ENCODE measurements at places on chromosomes 7 and 10.

DNA sequence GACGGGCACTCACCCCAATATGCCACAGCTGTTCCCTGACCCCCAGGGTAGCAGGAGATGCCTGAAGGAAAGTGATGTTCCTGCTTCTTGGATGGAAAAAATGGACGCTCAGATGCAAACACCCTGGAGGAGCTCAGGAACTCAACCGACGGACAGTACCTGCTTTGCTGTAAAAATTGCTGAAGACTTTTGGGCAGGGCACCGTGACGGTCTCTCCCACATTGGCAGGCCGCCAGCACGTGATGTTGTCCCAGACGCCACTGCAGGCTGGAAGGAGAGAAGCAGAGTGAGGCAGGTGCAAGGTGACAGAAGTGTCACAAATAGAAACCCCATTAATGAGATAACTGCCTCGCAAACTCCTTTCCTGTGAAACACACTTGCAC lies 35.0 kb downstream of the VIPR2 start:
- no peaks in the 10 kb centered on the region for H3K27me3 ChIP-seq
- no peak overlapping the region for H3K27ac ChIP-seq
- DNase-seq = no peak
- H3K36me3 ChIP-seq = no peaks in the 10 kb centered on the region
- H3K4me1 ChIP-seq = no peaks in the 10 kb centered on the region

GRCh38 chr7:44914992-44915607 lies 29.8 kb upstream of the PURB start:
- DNase-seq = no peak
- no peaks in the 10 kb centered on the region for H3K36me3 ChIP-seq
- no peak overlapping the region for H3K27ac ChIP-seq

GRCh38 chr10:55183993-55184392 lies 383.0 kb upstream of the PCDH15 start:
- DNase-seq = no peak
- no peaks in the 10 kb centered on the region for H3K27me3 ChIP-seq
- no peaks in the 10 kb centered on the region for H3K4me1 ChIP-seq
- H3K27ac ChIP-seq = no peak overlapping the region
- no peaks in the 10 kb centered on the region for H3K36me3 ChIP-seq
- H3K4me3 ChIP-seq = no peak overlapping the region

- H3K27ac ChIP-seq = no peak overlapping the region
- no peaks in the 10 kb centered on the region for H3K27me3 ChIP-seq
- no peaks in the 10 kb centered on the region for H3K36me3 ChIP-seq
- no peak for DNase-seq
Observed at GRCh38 chr10:75042292-75042974, 69.0 kb upstream of the SAMD8 start.

DNA sequence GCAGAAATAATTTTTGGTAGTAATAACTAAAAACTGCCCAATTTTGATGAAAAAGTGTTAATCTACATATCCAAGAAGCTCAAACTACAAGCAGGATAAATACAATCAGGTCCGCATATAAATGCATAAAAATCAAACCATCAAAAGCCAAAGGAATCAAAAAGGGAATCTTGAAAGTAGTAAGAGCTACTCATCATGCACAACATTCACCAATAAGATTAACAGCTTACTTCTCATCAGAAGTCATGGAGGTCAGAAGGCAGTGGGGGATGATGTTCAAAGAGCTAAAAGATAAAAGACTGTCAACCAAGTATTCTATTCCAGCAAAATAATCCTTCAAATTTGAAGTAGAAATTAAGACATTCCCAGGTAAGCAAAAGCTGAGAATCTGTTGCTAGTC lies 76.4 kb downstream of the CRPPA start:
- DNase-seq = no peak
- no peaks in the 10 kb centered on the region for H3K4me1 ChIP-seq
- no peaks in the 10 kb centered on the region for H3K36me3 ChIP-seq
- H3K27me3 ChIP-seq = no peaks in the 10 kb centered on the region
- H3K4me3 ChIP-seq = no peak overlapping the region
- no peak overlapping the region for H3K27ac ChIP-seq

DNA sequence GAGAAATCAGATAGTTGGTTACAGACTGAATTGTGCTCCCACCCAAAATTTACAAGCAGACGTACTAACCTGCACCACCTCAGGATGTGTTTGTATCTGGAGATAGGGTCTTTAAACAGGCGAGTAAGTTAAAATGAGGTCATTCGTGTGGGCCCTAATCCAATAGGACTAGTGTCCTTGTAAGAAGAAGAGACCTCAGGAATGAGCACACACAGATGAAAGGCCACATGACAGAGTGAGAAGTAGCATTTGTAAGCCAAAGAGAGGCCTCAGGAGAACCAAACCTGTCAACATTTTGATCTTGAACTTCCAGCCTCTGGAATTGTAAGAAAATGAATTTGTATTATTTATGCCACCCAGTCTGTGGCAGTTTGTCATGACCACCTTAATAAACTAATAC lies 149.5 kb upstream of the VWC2 start:
- H3K4me1 ChIP-seq = no peaks in the 10 kb centered on the region
- no peaks in the 10 kb centered on the region for H3K27me3 ChIP-seq
- no peak for DNase-seq
- H3K4me3 ChIP-seq = no peak overlapping the region
- no peaks in the 10 kb centered on the region for H3K36me3 ChIP-seq

DNA sequence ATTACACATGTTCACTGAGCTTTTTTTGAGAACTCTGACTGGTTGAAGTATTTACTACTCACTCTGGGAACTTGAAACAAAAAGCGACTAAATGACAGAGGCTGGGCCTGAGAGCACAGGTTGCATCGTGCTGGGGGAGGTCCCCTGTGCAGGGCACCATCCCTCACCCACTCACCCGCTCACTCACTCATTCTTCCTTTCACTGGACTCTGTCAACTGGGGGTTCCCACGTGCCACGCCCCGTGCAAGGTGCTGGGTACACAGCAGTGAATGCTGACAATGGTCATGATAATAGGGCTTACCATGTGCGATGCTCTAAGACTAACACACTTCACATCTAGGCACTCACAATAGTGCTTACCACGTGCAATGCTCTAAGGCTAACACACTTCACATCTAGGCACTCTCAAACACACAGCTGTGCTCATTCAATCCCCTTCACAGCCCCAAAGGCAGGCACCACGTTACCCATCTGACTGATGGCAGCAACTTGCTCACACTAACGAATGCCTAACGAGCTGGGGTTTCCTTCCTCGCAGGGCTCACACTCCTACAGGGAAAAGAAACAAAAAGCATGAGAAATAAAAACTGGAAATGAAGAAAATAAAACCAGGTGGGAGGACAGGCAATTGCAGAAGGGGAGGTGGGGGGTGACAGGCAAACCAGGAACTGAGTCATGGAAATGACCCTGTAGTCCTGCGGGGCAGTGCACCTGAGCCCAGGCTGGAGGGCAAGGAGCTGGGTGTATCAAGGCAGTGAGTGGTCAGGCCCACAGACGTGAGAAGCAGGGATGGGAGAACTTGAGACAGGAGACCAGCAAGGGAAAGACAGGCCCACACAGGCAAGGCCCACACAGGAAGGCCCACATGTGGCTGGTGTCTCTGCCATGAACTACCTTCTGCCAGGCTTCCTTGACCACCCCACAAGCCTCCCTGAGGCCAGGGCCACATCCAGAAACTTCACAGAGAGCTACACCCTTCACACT lies 147.0 kb upstream of the FAM20C start:
- H3K27me3 ChIP-seq = no peaks in the 10 kb centered on the region
- no peaks in the 10 kb centered on the region for H3K36me3 ChIP-seq
- no peaks in the 10 kb centered on the region for H3K4me1 ChIP-seq

DNA sequence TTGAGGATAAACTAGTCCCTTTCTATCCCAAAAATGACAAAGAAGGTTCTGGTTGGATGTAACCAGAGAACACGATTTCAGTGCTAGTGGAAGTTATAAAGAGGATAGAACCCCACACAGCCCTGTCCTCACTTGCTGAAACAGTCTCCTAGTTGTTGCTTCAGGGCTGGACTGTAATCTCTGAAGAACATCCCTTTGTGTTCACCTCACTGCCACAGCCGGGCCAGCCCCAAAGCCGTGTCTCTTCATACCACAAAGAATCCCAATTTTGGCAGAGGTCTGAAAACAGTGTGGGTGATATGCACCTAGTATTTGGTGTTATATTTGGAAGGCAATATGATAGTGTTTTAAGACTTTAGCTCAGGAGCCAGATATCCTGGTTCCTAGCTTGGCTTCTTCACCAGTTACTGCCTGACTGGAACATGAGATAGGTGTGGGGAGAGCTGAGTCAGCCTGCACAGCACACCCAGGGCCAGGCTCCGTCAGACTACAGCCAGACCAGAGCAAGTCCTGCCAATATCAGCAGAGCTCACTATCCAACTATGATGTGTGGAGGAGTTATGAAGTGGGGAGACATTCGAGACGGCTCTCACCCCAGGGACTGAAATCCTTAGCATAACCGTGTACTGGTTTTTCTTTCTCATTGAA lies 21.2 kb downstream of the CYP3A4 start:
- no peaks in the 10 kb centered on the region for H3K27me3 ChIP-seq
- no peaks in the 10 kb centered on the region for H3K36me3 ChIP-seq
- peak overlapping the region; percentile 9 for H3K27ac ChIP-seq
